ENCODE measurements at places on chromosomes 11 and 22. TPM values are rescaled to one million over a fixed set of nuclear protein-coding genes. Genes with fewer than 3 reads are reported as not detected.

Gene PATE4
- total RNA-seq, result not detected

Gene LMNTD2
- total RNA-seq, result 1.1 TPM

Gene PDE3B
- total RNA-seq, result 21.6 TPM

Gene RPL27A
- 617 TPM for total RNA-seq

Gene EIF3D
- total RNA-seq, result 250 TPM

Gene APOC3
- total RNA-seq, result not detected

Gene ARHGEF17
- total RNA-seq, result 244 TPM

Gene INS
- total RNA-seq, result not detected

Gene ALDH3B1
- total RNA-seq, result 24.2 TPM

Gene RFPL3
- not detected for total RNA-seq

Gene PHLDA2
- total RNA-seq, result 14.4 TPM

Gene YAP1
- 355 TPM for total RNA-seq

Gene MYO7A
- 22.7 TPM for total RNA-seq

Gene PUS3
- total RNA-seq, result 16.9 TPM

Gene SCGB1A1
- total RNA-seq, result not detected

Gene INPPL1
- 108 TPM for total RNA-seq

Gene KCNJ11
- 2.7 TPM for total RNA-seq

Gene FOSL1
- total RNA-seq, result 143 TPM

Gene OR51B2
- not detected for total RNA-seq

Gene MMP12
- not detected for total RNA-seq

Gene CCDC116
- total RNA-seq, result not detected

Gene C11orf65
- not detected for total RNA-seq
